ENCODE measurements at places on chromosomes 12 and 14.

DNA sequence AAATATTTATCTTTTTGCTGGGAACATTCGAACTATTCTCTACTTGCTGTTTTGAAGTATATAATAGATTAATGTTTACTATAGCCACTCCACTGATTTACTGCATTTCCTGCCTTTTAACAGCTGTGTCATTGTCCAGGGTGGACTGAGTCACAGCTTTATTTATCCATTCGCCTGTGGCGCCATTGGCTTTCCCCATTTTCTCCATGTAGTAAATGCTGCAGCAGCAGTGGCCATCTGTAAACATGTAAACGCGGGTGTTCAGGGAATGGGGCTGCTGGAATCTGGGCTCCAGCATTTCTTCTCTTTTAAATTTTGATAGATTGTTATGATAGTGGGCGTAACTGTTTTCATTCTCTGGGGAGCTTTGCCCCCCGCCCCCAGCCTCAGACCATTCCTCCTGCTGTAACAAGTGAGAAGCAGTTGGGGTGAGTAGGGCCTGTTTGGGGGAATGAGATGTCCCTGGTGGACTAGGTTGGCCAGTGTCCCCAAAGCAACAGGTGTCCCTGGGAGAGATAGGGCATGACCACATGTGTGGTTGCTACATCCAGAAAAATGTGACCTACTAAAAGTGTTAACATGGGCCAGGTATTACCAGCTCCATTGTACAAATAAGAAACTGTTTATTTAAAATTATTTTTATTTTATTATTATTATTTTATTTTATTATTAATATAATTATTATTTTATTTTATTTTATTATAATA lies 32.9 kb downstream of the RIN3 start:
- no peak for DNase-seq

- DNase-seq, result no peak
Observed at GRCh38 chr14:99737451-99737951, 53.4 kb downstream of the CYP46A1 start.

DNA sequence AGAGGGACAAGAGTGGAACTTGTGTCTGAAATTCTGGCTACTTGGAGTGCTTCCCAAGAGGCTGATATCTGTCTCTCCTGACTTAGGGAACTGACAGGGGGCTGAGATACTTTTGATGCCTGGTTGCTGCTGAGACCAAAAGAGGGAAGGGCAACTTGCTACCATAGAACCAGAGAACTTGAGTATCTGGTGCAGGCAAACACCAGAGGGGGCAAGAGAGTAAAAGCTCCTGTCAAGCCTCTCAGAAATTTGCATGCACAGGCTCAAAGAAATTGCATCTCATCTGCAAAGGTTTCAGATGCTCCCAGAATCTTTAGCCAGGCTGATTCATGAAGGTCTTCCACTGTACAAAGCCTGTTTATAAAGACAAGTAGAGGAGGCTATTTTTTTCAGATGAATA lies 391.3 kb upstream of the FOXG1 start:
- DNase-seq, result peak; percentile 23

- DNase-seq, result no peak
Observed at GRCh38 chr12:116280595-116281290, 3.2 kb upstream of the MED13L start.

GRCh38 chr12:26520109-26520508 lies 312.9 kb downstream of the ITPR2 start:
- DNase-seq, result no peak

- no peak for DNase-seq
Observed at GRCh38 chr14:78048120-78048519, 122.1 kb upstream of the NRXN3 start.

DNA sequence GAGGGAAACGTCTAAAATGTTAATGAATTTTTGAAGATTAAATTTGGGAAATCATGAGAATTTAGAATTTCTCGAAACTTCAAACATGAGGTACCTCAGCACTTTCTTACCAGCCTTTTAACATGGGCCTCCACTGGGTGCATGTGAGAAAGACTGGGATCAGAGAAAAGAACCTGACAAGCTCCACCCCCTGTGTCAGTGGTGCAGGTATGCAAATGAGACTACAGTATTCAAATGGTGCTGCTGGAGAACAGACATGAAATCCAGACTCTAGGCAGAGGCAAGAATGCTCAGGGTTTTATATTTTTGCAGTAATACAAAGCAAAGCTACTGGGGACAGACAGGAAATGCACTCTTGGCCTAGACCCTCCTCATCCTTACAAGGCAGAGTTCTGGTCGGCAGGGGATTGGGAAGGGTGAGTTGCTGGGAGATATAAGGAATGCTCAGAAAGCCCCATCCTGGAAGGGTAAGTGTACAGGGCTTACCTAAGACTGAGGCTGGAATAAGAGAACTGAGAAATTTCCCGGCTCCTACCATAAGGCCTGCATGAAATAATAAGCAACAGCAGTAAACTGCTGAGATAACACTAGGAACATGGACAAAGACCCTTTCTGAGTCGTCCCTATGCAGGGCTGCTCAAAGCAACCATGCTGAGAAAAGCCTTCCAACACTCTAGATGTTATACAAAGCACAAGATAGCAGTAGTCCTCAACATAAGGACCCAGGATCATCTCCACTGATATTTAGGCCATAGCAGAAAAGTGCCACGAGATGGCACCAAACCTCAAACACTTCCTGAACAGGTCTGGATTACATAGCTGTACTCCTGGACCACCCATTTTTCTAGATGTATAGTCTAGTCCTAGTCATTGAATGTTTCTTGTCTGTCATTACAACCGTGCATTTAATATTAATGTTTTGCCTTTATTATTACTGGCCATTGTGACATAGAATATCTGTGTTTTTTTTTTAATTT lies 260.8 kb downstream of the RASSF9 start:
- DNase-seq, result peak; percentile 59

DNA sequence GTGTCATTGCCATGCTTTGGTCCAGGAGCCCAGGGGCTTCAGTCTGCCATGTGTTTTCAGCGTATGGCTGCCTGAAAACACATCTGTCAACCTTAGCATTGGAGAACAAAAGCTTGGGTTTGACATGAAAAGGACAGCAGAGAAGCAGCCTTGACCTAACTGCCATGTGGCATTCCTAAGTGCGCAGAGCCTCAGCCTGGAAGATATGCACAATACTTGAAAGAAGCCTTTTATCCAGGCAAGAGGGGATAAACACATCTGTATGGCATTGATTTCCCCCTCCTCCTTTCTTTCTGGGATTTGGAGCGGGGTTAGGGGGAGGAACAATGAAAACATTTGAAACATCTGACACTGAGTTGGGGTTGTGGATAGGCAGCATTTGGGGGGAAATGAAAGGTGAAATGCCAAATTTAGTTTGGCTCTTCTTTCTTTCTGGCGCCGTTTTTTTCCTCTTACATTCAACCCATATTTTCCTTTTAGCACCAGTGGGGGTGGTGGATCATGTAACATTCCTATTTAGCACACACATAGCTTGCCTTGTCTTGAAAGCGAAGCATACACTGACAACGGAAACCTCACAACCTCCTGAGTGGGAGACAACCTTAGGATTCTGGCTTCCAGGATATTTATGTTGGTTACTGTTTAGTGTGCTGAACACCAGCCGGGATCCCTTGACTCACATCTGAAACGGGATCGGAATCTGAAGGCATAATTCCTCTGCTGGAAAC lies 177.0 kb downstream of the C12orf75 start:
- no peak for DNase-seq

GRCh38 chr12:26514364-26514763 lies 318.6 kb downstream of the ITPR2 start:
- DNase-seq, result no peak

- DNase-seq, result no peak
Observed at GRCh38 chr12:106519607-106520021, 63.2 kb upstream of the RFX4 start.

GRCh38 chr12:89235189-89235993 lies 116.9 kb downstream of the DUSP6 start:
- no peak for DNase-seq

GRCh38 chr14:21047378-21047781 lies 5.2 kb downstream of the RNASE7 start:
- no peak for DNase-seq

DNA sequence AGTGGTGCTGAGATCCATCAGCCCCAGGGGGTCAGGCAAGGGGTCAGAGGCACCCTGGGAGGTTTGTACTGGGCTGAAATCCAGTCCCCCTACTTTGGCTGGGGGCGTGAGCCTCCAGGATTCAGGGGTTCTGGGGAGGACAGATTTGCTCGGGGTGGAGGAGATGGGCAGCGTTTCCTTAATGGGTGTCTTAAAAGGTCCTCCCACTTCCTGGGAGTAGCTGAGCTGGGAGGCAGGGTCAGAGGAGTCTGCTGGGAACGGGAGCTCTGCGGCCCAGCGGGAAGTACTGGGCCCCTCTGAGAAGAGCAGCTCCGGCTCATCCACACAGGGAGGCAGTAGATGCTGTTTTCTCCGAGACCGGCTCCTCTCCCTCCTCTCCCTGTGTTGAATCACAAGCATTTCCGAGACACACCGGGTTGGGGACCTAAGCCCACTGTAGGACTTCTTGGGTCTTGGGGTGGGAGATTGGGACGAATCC lies 2.1 kb upstream of the TEX52 start:
- DNase-seq, result no peak
